ENCODE measurements at places on chromosomes 12 and 14. TPM values are rescaled to one million over a fixed set of nuclear protein-coding genes. Genes with fewer than 3 reads are reported as not detected.

The TMEM52B gene
- not detected for total RNA-seq

The CDCA3 gene
- total RNA-seq: 9.5 TPM

The EPYC gene
- not detected for total RNA-seq

The FAM181A gene
- total RNA-seq: not detected

The KRT79 gene
- not detected for total RNA-seq

The CHGA gene
- total RNA-seq: not detected

The SERPINA6 gene
- total RNA-seq: 0.06 TPM

The TPH2 gene
- total RNA-seq: not detected

The PMEL gene
- total RNA-seq: 1.2 TPM

The C12orf60 gene
- 3.9 TPM for total RNA-seq

The EIF2B2 gene
- total RNA-seq: 74.4 TPM

The HOXC9 gene
- total RNA-seq: not detected

The CD4 gene
- 3.1 TPM for total RNA-seq

The C12orf50 gene
- total RNA-seq: 0.13 TPM

The ZC2HC1C gene
- 0.99 TPM for total RNA-seq

The CISTR gene
- total RNA-seq: not detected

The TMEM229B gene
- 1.2 TPM for total RNA-seq

The ERBB3 gene
- total RNA-seq: 3.6 TPM

The FOXN4 gene
- total RNA-seq: not detected

The GARIN6 gene
- not detected for total RNA-seq

The BEGAIN gene
- total RNA-seq: 0.26 TPM

The VWF gene
- total RNA-seq: 2.5 TPM

The TMEM117 gene
- 6.7 TPM for total RNA-seq

The ZBTB25 gene
- total RNA-seq: 5.5 TPM

The FIGNL2 gene
- under 0.01 TPM for total RNA-seq

The DPPA3 gene
- total RNA-seq: not detected

The DHRS4 gene
- total RNA-seq: 52.1 TPM

The TAS2R8 gene
- total RNA-seq: not detected

The CCDC184 gene
- 0.53 TPM for total RNA-seq

The ABHD4 gene
- total RNA-seq: 8.1 TPM

The KICS2 gene
- 3.7 TPM for total RNA-seq

The LYZ gene
- 0.19 TPM for total RNA-seq

The GLT8D2 gene
- total RNA-seq: 82.5 TPM

The MIPOL1 gene
- 10.0 TPM for total RNA-seq

The KCNC2 gene
- total RNA-seq: not detected

The LRP10 gene
- 56.5 TPM for total RNA-seq

The RHEBL1 gene
- 0.40 TPM for total RNA-seq

The STON2 gene
- total RNA-seq: 0.66 TPM

The DIO2 gene
- total RNA-seq: 161 TPM

The ZNF891 gene
- total RNA-seq: 0.79 TPM

The RFX4 gene
- not detected for total RNA-seq

The SLCO1B3 gene
- total RNA-seq: not detected

The MORN3 gene
- total RNA-seq: 1.5 TPM

The AGAP2 gene
- total RNA-seq: 0.19 TPM

The HOXC4 gene
- total RNA-seq: not detected

The PPP1R12A gene
- 220 TPM for total RNA-seq

The TSPAN19 gene
- total RNA-seq: not detected

The EXOC3L4 gene
- total RNA-seq: not detected

The NOPCHAP1 gene
- 4.9 TPM for total RNA-seq

The FOXJ2 gene
- total RNA-seq: 4.4 TPM

The OR4E2 gene
- total RNA-seq: not detected

The TMX1 gene
- 38.7 TPM for total RNA-seq

All from aortic smooth muscle cell (primary cell).